OCI-LY7 (cell line): ENCODE measurements at places on chromosomes 11 and 22. TPM values are rescaled to one million over a fixed set of nuclear protein-coding genes. Genes with fewer than 3 reads are reported as not detected.

The SYT7 gene
- total RNA-seq: not detected in 2 replicates

The KCNQ1OT1 gene
- 3.4 TPM in 2 replicates for total RNA-seq

The KDM4D gene
- 1.4 and 1.6 TPM in 2 replicates for total RNA-seq

The MCHR1 gene
- not detected in 2 replicates for total RNA-seq

The CHRM4 gene
- total RNA-seq: 0.24 TPM in 1 of 2 replicates, not detected in the other

The GLYATL2 gene
- total RNA-seq: not detected in 2 replicates

The H19 gene
- total RNA-seq: not detected in 2 replicates

The PIWIL4 gene
- 0.15 TPM in 1 of 2 replicates, not detected in the other for total RNA-seq

The CACNA1I gene
- 0.17 TPM in 1 of 2 replicates, not detected in the other for total RNA-seq

The TMA7B gene
- not detected in 2 replicates for total RNA-seq

The THOC5 gene
- 52.7 and 56.7 TPM in 2 replicates for total RNA-seq

The SULT4A1 gene
- not detected in 2 replicates for total RNA-seq

The CATSPERZ gene
- 1.4 TPM in 1 of 2 replicates, not detected in the other for total RNA-seq

The TRIM51 gene
- not detected in 2 replicates for total RNA-seq

The EHBP1L1 gene
- total RNA-seq: 71.6 and 80.3 TPM in 2 replicates

The RAB39A gene
- total RNA-seq: 1.8 and 2.1 TPM in 2 replicates

The MISFA gene
- total RNA-seq: 1.00 TPM in 1 of 2 replicates, not detected in the other
